Muscle of leg (tissue), 16 donors: ENCODE measurements at places on chromosomes 1 and 21. TPM values are rescaled to one million over a fixed set of nuclear protein-coding genes. Genes with fewer than 3 reads are reported as not detected.

SHE gene
- 8.4 TPM for polyA plus RNA-seq

GCSAML gene
- polyA plus RNA-seq, result 0.25 TPM

CAMTA1 gene
- polyA plus RNA-seq, result 47.9 TPM

NPHS2 gene
- polyA plus RNA-seq, result not detected

C1orf185 gene
- not detected for polyA plus RNA-seq

CALML6 gene
- 177 TPM for polyA plus RNA-seq

WRAP73 gene
- 12.1 TPM for polyA plus RNA-seq

DUSP23 gene
- 8.0 TPM for polyA plus RNA-seq

LRRC3 gene
- polyA plus RNA-seq, result 4.2 TPM

ADCY10 gene
- polyA plus RNA-seq, result 0.09 TPM

OR2L2 gene
- 0.16 TPM for polyA plus RNA-seq

HSD3B2 gene
- polyA plus RNA-seq, result not detected

GPX7 gene
- polyA plus RNA-seq, result 155 TPM

PDE4B gene
- 16.8 TPM for polyA plus RNA-seq

FOXD2 gene
- polyA plus RNA-seq, result 0.14 TPM

SLC44A5 gene
- polyA plus RNA-seq, result 0.20 TPM

PKN2 gene
- polyA plus RNA-seq, result 28.7 TPM

LCE1F gene
- polyA plus RNA-seq, result not detected

CCT8 gene
- polyA plus RNA-seq, result 147 TPM

SYNC gene
- polyA plus RNA-seq, result 31.0 TPM

RORC gene
- polyA plus RNA-seq, result 5.4 TPM

FCGR3B gene
- polyA plus RNA-seq, result 1.8 TPM

CYP4Z1 gene
- polyA plus RNA-seq, result 0.19 TPM

TEDDM1 gene
- not detected for polyA plus RNA-seq

SPRR1A gene
- not detected for polyA plus RNA-seq

PTPRU gene
- 8.0 TPM for polyA plus RNA-seq

DESI2 gene
- polyA plus RNA-seq, result 54.4 TPM

CD2 gene
- polyA plus RNA-seq, result 0.37 TPM

ENAH gene
- 178 TPM for polyA plus RNA-seq

PTPN22 gene
- polyA plus RNA-seq, result 0.45 TPM

S100A5 gene
- not detected for polyA plus RNA-seq

EDARADD gene
- 1.1 TPM for polyA plus RNA-seq

GUCA2A gene
- not detected for polyA plus RNA-seq

IVL gene
- polyA plus RNA-seq, result not detected

CAPN8 gene
- polyA plus RNA-seq, result not detected

SPAG17 gene
- 1.6 TPM for polyA plus RNA-seq

CDCA8 gene
- polyA plus RNA-seq, result 11.2 TPM

CLDN14 gene
- polyA plus RNA-seq, result 4.6 TPM

VN1R5 gene
- polyA plus RNA-seq, result not detected

PDC gene
- 0.09 TPM for polyA plus RNA-seq

ROR1 gene
- 11.9 TPM for polyA plus RNA-seq

GJB3 gene
- 0.12 TPM for polyA plus RNA-seq

PLA2G2A gene
- 2.3 TPM for polyA plus RNA-seq

PIP5K1A gene
- polyA plus RNA-seq, result 35.4 TPM

OR2T2 gene
- polyA plus RNA-seq, result not detected

CDK18 gene
- polyA plus RNA-seq, result 10.3 TPM

WNT9A gene
- 6.4 TPM for polyA plus RNA-seq

PEA15 gene
- 136 TPM for polyA plus RNA-seq

TARS2 gene
- polyA plus RNA-seq, result 16.5 TPM

EPS15 gene
- polyA plus RNA-seq, result 32.4 TPM

CYP4X1 gene
- polyA plus RNA-seq, result 3.1 TPM

L1TD1 gene
- 0.97 TPM for polyA plus RNA-seq

CGN gene
- 0.83 TPM for polyA plus RNA-seq

NBPF20 gene
- polyA plus RNA-seq, result 5.8 TPM

POU2F1 gene
- polyA plus RNA-seq, result 4.8 TPM

CRB1 gene
- 0.24 TPM for polyA plus RNA-seq

XCL2 gene
- not detected for polyA plus RNA-seq
